NCI-H69 (cell line): ENCODE measurements at places on chromosomes 1 and 21.

- DNase-seq = no peak
Observed at GRCh38 chr1:63898428-63899196, 124.8 kb downstream of the ROR1 start.

- DNase-seq = no peak
Observed at GRCh38 chr1:2449636-2450454, 26.2 kb upstream of the PLCH2 start.

GRCh38 chr1:8463144-8463927 lies 145.4 kb downstream of the SLC45A1 start:
- DNase-seq = peak; percentile 72

GRCh38 chr1:37793773-37794371 lies at the start of gene MANEAL:
Gene MANEAL (plus strand): TSS chr1:37793847. CDS start chr1:37794183, 336 bp downstream.
- DNase-seq = peak; percentile 72

- no peak for DNase-seq
Observed at GRCh38 chr1:99970713-99971255, 988 bp downstream of the SLC35A3 start.

DNA sequence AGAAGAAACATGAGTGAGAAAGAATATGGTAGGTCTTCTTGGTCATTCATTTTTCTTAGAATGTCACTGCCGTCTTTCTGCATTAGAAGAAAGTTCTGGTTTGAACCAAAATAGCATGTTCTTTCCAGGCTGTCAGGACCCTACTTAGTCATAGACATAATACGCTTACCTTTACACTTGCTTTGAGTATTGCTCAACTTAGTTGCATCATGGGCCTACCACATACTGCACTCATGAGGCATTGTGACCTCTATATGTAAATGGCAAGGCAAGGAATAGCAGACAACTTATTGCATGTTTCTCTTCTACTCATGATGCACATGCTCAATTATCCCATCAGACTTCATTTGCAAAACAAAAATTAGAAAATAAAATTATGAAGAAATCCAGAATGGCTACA lies 415.0 kb downstream of the HLX start:
- DNase-seq = no peak

- DNase-seq = peak; percentile 52
Observed at GRCh38 chr1:63980740-63981407, 207.1 kb downstream of the ROR1 start.

- DNase-seq = no peak
Observed at GRCh38 chr1:204069887-204070286, 3.0 kb upstream of the SOX13 start.

DNA sequence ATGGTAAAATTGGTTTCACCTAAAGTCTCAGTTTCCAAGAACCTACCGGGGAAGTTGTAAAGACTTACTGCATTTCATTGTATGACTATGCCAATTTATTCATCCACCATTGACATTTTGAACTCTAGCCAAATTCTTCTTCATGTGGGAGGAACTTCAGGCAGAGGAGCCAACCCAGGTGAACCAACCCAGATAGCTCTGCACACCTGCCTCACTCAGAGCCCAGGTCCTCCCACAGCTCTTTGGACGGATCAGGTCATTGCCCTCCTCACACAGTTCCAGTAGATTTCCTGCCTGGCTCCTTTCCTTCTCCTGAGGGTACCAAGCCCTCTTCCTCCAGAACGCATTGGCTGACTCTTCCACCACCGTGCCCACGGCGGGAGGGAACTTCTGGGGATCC lies 121.7 kb downstream of the DTL start:
- no peak for DNase-seq

GRCh38 chr1:4768553-4768952 lies 114.1 kb downstream of the AJAP1 start:
- DNase-seq = no peak

GRCh38 chr1:150554086-150554452 lies 4.9 kb downstream of the ADAMTSL4 start:
- no peak for DNase-seq

GRCh38 chr1:45913731-45914501 lies 110.5 kb downstream of the MAST2 start:
- no peak for DNase-seq

DNA sequence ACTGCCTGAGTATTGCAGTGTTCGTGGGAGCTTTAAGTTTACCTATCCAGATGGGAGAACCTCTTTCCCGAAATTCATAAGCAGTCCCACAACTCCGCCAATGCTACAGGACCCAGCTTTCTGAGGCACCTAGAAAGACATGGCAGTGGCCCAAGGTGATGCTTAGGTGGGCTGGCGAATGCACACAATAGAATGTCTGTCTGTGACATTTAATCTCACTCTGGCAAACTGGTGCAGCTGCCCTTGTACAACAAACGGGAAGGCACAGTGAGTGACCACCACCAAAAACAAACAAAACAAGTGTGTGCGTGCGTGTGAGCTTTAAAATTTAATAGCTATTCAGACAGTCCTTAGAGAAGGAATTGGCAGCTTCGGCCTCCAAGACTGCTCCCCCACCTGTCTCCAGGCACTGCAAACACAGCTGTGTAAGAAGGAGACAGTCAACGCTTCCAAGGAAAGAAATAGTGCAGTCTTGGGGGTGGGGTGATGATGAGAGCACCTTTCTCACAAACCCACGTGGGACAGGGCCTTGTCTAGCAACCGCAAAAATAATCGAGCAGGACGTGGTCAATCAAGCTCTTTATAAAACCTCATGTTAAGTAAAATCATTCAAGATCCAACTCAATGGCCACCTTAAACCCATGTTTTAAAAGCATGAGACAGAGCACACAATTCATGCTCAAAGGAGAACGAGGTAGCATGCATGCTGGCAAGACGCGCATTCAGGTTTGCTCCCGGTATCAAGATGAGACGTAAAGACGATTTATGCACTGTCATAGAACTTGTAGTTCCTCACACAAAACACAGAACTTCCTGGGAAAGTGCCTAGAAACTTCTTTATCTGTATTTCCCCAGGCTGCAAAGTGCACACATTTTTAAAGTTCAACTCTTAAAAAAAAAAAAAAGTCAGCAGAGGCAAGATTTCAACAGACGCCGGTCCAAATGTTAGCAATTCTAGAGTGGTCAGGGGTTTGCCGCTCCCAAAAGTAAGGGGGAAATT lies 84.1 kb downstream of the TM2D1 start:
- DNase-seq = peak; percentile 54

- peak; percentile 61 for DNase-seq
Observed at GRCh38 chr1:1080122-1080757, 6.1 kb upstream of the RNF223 start.

- DNase-seq = no peak
Observed at GRCh38 chr1:3773572-3774275, 1.2 kb downstream of the SMIM1 start.

- DNase-seq = peak; percentile 77
Observed at GRCh38 chr1:24418898-24419628, 3.5 kb downstream of the NIPAL3 start.

DNA sequence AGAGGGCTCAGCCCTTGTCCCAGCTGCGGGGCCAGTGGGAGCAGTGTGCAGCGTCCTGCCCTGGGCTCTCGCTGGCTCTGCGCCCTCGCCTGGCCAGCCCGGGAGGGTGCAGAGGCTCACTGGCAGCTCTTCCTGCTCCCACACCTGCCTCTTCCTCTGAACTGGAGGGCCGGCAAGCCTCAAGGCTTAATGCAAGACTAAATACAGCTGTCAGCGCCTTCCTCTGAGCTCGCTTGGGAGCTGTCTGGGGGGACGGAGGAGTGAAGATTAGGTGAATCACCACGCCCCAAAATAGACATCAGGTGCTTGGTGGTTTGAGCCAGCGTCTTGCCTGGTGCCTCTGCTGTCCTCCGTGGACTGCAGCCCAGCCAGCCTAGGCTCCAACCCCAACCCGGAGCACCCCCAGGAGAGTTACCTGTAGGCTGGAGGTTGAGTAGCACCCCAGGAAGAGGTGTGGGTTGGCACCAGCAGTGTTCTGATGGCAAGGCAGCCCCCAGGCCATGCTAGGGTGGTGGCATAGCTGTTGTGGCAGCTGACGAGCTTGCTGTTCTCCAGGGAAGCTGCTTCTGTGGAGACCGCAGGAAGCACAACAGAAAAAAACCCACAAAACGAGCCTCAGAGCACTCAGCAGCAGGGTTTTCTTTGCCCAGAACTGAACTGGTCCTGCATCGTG lies 36.9 kb downstream of the UMODL1 start:
- DNase-seq = peak; percentile 90

DNA sequence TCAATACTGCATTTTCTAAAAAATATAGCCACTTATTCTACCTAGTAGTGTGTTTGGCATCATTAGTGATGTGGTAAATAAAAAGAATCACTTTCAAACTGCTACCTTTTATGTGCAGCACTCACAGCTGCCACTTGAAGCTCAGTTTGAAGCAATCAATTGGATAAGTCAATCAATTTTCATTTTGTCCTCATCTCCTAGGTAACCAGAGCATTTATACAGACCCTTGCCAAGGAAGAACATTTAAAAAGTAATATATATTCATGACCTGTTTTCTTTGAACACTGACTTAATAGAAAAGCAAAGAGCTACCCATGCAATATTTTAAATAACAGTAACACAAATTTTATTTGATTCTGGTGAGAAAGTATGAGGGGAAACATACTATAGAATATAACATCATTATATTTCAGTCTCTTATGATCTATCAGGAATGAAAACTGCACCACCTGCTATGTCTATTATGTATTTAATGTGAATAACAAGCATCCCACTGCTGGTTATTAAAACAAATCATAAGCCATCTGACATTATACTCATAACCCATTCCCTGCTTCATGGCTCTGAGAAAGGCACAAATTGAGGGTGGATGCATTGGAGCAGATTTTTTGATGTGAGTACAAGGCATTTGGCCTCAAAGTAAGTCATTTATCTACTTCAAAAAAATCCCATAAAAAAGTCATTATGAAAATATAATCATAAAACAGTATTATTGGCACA lies 168.4 kb upstream of the C21orf91 start:
- DNase-seq = peak; percentile 58

- peak; percentile 95 for DNase-seq
Observed at GRCh38 chr1:203287109-203287893, 18.0 kb upstream of the BTG2 start.

DNA sequence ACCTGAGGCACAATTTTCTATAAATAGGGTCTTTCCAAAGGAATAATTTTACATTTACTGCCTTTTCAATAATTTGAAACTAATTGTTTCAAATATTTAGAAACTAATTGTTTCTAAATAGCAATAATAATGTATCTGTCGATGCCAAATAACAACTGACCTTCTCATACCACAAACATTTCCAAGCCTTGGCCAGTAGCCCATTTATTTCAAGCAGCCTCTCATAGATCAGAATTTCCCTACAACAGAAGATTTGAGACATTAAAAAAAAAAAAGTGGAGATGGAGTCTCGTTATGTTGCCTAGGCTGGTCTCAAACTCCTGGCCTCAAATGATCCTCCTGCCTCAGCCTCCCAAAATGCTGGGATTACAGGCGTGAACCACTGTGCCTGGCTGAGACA lies 2.1 kb upstream of the GFI1 start:
- DNase-seq = no peak
